Activated CD8-positive, alpha-beta memory T cell treated with anti-CD3 and anti-CD28 coated beads, Interleukin-2, amount 50 U/mL, for 4 hours (primary cell): ENCODE measurements at places on chromosomes 1 and 21.
A peak's percentile ranks its signal among the peaks of the same experiment; 100 is the strongest.

DNA sequence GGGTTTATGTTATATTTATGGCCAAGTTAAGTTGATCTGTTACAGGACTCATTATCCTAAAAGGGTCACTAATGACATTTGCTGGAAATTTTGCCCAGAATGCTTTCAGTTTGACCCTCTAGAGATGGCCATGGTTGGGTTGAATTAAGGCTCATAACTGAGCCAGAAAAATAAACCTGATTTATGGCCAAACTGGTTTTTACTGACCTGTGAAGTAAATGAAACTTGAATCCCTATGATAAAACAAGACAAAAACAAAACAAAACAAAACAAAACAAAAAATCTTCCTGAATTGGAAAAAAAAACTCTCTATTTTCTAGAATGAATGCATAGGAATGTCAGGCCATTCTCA lies 72.5 kb upstream of the CLDN14 start:
- DNase-seq, result no peak

GRCh38 chr1:118989006-118989815 lies 1.1 kb upstream of the TBX15 start:
- no peak for DNase-seq

- DNase-seq, result no peak
Observed at GRCh38 chr1:22521692-22522091, 41.6 kb upstream of the EPHA8 start.

GRCh38 chr1:13757693-13758092 lies 57.7 kb downstream of the PRDM2 start:
- no peak for DNase-seq

DNA sequence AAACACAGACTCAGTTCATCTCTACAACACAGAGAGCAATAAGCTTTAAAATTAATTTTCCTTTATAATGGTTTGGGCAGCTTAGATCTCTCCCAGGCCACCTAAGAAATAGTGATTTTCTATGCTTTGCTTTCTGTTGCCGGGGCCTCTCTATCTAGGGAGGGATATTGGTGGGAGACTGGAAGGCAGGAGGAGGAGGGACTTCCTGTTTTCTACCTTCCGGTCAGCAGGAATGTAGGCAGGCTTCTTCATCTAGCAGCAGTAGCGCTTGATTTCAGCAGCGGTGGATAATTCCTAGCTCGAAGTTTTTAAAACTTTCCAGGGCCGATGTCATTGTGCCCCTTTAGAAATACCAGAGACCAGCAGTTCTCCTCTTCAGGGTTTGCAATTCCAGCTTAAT lies 5.1 kb upstream of the DESI2 start:
- DNase-seq, result no peak

DNA sequence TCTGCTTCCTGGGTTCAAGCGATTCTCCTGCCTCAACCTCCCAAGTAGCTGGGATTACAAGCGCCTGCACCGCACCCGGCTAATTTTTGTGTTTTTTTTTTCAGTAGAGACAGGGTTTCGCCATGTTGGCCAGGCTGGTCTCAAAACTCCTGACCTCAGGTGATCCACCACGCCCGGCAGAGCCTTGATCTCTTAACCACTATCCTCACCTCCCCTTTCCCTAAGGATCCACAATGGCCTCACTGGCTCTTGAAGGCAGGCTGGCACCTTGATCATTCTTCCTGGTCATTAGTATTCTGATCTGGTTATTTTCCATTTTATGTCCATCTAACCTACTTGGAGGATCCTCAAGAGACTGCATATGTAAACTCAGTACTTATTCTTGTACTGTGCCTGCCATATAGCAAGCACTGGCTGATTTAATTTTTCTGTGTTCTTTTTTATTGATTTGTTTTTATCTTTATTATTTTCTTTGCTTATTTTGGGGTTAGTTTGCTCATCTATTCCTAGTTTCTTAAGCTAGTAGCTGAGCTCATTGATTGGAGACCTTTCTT lies 6.3 kb downstream of the RCC1 start:
- DNase-seq, result no peak

- DNase-seq, result no peak
Observed at GRCh38 chr1:93219443-93219842, 38.9 kb downstream of the CCDC18 start.

GRCh38 chr1:119885903-119886783 lies 10.2 kb downstream of the ADAM30 start:
- DNase-seq, result peak; percentile 41
